ENCODE measurements at places on chromosomes 2 and 18. TPM values are rescaled to one million over a fixed set of nuclear protein-coding genes. Genes with fewer than 3 reads are reported as not detected.

DNA sequence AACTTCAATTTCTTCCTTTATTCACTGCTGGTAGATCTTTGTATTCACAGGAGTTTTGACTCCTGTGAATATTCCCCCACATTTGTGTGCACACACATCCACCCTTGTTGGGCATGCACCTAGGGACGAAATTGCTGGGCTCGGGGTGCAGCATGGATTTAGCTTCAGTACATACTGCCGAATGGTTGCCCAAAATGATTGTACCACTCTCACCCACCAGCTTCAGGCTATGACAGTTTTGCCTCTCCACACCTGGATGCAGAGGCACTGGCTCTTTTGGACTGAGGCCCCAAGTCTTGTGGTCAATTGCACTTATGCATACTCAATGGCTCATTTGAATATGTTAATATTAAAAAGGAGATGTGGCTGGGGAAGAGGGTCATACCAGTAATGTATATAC, 65.1 kb upstream of the ODC1 start:
- no peak for DNase-seq

DNA sequence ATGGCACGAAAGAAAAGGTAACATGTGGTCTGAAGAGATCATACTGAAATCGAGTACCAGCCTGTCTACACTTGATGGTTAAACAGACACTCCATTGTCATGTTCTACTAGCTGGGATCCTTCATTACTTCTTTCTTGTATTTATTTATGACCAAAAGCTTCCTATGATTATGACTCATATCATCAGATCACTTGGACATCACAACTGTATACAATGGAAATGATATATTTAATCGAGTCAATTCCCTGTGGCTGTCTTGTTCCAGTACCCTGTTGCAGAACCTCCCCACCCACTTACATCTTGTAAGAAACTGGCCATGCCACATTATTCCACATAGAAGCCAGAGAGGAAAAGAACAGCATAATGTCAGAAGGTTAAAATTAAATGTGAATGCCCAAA, 358.9 kb downstream of the ZEB2 start:
- DNase-seq: no peak

GRCh38 chr2:213246497-213247281, 37.6 kb upstream of the SPAG16 start:
- no peak for DNase-seq

DNA sequence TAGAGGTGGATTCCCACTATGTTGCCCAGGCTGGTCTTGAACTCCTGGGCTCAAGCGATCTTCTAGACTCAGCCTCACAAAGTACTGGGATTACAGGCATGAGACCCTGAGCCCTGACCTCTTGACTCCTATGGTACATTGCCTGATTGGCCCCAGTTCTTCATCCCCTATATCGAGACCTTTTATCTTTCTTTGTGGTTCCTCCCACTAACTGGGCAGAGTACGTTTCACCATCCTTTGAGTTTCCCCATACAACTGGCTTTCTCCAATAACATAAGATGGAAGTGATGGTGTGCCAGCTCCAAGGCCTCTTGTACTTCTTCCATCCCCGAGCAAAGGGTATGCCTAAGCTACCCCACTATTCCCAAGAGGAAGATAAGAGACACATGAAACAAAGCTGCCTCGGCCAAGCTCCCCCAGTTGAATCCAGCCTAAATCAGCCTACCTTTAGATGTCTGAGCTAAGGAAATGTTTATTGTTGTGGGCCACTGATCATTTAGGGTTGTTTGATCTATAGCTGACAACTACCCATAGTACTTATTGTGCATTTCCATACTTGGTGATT, 8.3 kb upstream of the TMEM247 start:
- no peak for DNase-seq

GRCh38 chr2:79437433-79438267, 75.2 kb upstream of the CTNNA2 start:
- DNase-seq: no peak

DNA sequence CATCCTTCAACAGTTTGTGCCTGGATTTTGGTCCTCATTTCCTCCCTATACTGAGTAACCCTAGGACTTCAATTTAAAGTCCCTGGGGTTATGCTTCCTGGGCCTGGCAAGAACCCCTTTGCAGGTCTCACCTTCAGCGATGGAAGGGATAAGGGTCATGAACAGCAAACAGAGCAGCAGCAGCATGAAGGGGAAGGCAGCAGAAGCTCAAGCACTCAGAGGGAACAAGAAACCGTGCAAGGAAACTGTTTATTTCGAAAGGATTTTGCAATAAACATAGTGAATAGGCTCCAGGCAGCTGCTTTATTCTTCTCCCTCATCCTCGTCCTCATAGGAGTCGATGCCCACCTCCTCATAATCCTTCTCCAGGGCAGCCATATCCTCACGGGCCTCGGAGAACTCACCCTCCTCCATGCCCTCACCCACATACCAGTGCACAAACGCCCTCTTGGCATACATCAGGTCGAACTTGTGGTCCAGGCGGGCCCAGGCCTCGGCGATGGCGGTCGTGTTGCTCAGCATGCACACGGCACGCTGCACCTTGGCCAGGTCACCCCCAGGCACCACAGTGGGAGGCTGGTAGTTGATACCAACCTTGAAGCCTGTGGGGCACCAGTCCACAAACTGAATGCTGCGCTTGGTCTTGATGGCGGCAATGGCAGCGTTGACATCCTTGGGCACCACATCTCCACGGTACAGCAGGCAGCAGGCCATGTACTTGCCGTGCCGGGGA, 2.8 kb upstream of the TUBA4B start:
- DNase-seq: no peak

Gene COLEC12
- total RNA-seq: not detected

DNA sequence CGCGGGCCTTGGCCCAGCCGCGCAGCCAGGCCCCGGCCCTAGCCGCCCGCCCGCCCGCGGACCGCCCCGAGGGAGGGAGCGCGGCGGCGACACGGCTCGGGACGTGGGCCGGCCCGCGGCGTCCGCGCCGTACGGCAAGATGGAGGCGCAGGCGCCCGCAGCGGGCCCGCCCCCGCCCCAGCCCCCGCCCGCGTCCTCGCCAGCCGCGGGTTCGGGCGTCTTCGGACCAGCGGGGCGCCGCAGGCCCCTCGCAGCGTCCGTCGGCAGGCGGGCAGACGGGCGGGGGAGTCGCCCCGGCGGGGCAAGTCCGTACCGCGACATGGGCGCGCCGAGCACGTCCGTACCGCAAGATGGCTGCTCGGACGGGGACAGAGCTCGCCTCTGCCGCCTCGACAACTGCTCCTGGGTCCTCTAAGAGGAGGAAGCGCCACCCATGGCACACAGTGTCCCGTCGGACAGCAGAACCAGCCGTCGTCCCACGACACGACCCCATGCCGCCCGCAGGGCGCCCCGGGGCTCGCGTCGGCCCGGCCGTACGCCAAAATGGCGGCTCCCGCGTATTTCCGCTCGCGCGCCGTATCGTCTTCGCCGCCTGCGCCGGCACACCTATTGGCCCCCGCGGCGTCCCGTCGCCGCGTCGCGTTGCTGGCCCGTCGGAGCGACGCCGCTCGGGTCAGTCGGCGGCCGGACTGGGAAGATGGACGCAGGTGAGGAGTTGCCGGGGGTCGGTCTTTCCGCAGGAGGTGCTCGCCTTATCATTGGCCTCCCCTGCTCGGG, at the start of the genes ATG4B and THAP4:
Gene ATG4B, plus strand, starts transcription at position 676 of the 777 bp plus-strand sequence. Its CDS starts 22 bp downstream, at position 698.
Gene THAP4, minus strand, starts transcription at position 141 of the 777 bp plus-strand sequence. CDS start 141 bp downstream, outside the sequence.
- DNase-seq: peak; percentile 83

DNA sequence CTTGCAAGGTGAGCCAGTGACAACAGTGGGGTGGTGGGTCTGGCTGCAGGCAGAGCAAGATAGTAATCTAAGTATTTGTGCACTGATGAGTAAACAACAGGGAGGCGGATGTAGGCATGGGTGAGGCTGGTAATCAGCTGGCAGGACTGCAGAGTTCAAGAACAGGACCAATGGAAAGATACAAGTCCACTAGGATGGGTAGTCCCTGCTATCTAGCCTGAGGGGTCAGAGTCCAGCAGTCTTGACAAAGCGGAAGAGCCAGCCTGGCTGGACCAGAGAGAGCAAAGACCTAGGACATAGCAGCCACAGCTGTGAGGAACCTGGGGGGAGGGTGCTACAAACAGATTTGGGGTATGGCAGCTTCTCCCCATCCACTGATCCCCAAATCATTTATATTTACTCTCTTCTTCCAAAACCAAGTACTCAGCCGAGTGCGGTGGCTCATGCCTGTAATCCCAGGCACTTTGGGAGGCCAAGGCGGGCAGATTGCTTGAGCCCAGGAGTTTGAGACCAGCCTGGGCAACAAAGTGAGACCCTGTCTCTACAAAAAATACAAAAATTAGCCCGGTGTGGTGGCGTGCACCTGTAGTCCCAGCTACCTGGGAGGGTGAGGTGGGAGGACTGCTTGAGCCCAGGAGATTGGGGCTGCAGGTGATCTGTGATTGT, 25.9 kb downstream of the VIL1 start:
- no peak for DNase-seq

DNA sequence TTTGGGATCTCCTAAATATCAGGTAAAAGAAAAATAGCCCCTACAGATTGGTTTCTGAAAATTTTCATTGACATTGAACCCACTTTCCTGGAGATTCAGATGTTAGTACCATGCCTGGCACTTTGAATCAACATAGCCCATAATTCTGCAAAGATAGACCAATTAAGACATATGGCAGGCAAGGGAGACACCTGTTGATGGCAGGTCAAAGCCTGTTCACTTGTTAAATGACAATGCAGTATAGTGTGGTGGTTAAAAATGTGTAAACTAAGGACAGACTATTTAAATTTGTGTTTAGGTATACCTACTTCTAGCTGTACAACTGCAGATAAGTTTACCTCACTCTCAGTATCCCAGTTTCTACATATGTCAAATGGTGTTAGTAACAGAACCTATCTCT, 178.1 kb upstream of the MMADHC start:
- DNase-seq: no peak

GRCh38 chr2:145593991-145594614, 1074.2 kb upstream of the ZEB2 start:
- peak; percentile 75 for DNase-seq

- DNase-seq: no peak
Observed at GRCh38 chr2:82317012-82317411, 2012.5 kb upstream of the LRRTM1 start.

DNA sequence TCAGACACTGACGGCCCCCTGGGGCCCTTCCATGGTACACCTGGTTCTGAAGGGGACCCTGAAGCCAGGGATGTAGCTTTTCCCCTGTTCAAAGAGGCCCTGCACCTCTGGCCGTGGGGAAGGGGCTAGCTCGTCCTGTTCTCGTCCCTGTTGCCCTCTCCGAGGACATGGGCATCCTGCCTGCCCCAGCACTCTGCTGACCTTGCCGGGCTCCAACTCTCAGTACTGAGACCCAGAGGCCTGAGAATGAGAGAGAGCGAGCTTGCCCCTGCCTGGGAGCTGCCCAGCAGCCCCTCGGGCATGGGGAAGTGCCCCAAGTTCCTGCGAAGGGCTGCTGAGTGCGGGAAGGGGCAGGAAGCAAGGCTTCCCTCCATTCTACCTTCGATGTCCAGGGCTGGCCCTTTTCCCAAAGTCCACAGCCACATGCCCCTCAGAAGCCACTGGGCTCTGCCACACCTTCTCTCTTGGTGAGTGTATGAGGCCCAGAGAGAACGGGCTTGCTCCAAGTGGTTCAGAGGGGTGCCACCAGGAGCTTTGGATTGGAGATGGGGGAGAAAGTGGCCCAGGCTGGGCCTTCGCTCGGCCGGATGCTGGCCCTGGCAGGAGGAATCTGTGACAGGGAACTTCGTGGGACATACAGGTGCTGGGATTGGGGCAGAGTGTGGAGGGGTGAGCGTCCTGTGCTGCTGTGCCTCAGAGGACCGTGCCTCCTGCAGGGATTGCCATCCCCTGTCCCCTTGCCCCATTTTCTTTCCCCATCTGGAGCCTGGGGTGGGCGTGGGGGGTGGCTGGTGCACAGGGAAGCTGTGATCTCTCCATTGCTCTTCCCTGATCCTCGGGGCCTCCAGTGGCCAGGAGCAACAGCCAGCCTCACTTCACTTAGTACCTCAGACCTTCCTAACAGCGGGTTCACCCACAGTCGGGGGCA, 50.8 kb downstream of the KCNIP3 start:
- DNase-seq: no peak

Gene PLEKHH2
- total RNA-seq: 1.2 TPM

Gene MALL
- total RNA-seq: 94.5 TPM

- peak; percentile 81 for DNase-seq
Observed at GRCh38 chr2:206915121-206915520, 24.2 kb upstream of the CPO start.

DNA sequence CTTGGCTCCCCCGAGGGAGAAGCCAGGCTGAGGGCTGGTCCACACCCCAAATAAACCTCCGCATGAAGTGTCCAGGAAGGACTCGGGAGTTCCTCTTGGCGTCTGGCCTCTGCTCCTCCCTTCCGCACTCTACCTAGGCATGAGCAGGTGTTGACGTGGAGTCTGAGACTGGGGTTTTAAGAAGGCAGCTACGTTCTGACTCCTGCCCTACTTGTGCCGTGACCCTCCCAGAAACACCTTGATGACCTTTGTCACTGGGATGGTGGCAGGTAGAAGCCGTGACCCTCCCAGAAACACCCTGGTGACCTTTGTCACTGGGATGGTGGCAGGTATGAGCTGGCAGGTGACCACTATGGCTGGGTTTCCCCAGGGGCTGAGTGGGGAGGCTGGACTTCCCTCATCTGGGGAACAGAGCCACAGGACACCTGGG, 54.8 kb downstream of the HS6ST1 start:
- DNase-seq: no peak

DNA sequence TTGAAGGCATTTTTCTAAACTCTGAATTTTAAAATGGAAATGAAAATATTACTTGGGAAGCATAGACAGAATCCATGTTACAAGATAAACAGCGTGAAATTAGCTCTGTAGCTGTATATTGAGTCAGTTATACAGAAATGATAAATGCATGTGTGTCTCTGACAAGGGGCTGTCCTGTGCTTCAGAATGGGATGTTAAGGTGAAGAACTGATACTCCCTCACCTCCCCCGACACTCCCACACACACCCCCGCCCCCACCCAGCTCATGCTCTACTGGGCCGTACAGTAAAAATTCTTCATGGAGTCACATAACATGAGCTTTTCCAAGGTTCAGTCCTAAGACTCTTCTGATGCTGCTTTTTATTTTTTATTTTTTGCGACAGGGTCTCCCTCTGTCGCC, 869 bp upstream of the THUMPD2 start:
- DNase-seq: no peak

- no peak for DNase-seq
Observed at GRCh38 chr2:80258793-80259192, 45.8 kb downstream of the LRRTM1 start.

Measured in foreskin keratinocyte (primary cell).